ENCODE measurements at places on chromosomes 13 and 19.

- DNase-seq: no peak
These were observed 4.3 kb upstream of the VSTM2B start for GRCh38 chr19:29521291-29522075.

DNA sequence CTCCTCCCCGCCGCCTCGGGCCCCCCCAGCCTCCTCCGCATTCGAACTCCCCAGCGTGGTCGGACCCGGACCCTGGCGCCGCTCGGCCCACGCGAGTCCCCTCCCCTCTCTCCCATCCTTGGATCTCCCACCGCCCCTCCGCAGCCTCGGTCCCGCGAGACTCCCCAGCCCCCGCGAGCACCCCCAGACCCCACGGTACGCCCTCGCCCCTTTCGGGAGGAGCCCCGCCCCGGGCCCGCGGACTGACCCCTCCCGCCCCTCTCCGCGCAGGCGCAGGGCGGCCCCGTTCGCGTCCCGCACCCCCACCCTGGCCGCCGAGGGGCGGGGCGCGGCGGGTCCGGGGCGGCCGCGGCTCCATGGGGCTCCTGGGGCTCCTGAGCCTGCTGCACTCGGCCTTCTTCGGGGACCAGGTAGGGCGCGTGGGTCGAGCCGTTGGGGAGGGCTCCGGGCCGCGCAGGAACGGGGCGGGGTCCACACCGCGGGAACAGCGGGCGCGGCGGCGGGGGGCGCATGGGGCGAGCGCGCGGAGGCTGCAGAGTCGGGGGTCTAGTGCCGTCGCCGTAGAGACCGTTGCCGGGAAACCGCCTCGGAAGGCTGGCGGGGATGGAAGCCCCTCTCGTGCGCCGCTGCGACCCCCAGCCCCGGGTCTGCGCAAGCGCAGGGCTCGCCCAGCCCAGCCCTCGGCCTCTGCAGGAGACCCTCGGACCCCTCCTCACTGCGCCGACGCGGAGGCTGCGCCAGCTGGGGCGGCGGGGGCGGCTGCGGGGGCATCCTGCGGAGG lies 3.8 kb upstream of the APC2 start:
- no peak for DNase-seq

DNA sequence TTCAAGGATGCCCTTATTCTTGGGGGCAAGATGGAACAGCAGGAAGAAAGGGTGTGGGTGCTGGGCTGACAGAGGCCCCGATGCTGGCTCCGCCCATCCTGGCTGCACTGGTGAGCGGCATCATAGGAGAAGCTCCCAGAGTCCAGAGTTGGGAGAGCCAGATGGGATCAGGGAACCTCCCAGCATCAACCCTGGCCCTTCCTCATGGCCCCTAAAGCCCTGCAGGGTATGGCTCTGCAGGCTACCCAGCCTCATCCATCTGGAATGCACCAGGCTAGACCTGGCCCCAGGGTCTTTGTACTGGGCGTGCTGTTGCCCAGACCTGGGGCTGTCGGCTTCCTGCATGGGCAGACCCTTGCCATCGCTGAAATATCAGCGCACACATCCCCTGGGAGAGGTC lies 7.9 kb upstream of the ELL start:
- no peak for DNase-seq

DNA sequence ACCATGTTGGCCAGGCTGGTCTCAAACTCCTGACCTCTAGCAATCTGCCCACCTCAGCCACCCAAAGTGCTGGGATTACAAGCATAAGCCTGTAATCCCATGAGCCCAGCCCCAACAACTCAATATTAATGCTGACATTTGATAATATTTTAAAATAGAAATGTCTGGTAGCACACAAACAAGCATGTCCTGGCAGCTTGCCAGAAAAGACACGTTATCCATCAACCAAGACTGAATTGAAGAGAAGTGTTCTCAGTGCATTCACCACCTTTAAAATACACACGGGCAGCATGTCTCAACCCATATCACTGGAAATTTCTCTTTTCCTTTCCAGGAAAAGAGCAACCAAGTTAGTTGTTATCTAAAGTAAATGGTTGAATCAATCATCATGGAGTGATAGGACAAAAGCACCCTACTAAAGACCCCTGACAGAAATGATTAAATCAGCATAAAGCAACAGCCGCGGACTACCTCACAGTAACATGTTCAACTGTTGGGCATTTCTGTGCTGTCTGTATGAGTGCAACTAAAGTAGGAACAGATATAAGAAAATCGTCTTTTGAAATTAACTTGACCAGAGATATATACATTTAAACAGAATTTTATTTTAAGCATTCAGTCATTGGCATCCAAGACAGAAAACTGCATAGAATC lies 25.0 kb downstream of the LHFPL6 start:
- DNase-seq: no peak

GRCh38 chr19:35381926-35382325 lies 11.1 kb downstream of the GPR42 start:
- DNase-seq: no peak

DNA sequence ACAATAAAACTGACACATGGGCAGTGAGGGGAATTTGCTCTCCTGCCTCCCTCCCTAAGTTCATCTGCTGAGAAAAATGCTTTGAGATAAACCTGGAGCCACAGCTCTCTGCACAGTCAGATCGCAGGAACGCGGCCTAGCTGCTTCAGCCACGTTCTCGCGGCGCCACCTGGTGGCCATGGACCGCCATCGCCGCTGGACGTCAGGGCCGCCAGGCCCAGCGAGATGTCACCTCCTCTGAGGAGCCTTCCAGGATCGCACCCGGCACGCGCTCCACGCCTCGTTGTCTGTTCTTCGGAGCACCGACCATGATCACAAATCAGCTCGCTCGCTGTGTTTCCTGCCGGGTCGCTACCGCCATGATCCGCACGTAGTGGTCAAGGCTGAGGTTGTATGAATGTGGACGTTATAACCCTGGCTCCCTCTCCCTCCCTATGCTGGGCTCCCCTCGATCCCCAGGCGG lies 20.6 kb upstream of the USP29 start:
- DNase-seq: peak; percentile 12

DNA sequence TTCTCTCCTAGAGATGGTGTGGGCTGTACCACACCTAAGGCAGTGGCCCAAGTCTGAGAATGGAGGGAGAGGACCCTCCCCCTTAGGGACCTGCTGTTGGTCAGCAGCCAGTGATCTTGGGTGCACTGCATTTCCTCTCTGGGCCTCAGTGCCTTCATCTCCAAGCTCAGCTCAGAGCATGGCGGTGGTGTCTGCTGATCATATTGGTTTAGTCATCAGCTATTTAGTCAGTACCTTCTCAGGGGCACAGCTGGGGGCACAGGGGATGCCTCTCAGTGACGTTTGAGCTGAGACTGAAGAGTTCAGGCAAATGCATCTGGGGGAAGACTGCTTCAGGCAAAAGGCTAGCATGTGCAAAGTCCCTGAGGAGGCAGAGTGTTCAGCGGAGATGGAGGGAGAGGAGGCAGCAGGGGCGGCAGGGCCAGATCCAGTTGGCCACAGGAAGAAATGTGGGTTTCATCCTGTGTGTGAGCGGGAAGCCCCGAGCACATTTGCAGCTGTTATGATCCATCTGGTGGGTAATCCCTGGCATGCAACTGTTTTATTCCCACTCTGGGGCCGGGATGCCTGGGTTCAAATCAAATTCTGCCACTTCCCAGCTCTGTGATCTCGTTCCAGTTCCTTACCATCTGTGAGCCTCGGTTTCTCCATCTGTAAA lies 15.7 kb upstream of the PGLS start:
- DNase-seq: no peak

GRCh38 chr19:5466072-5466471 lies 10.9 kb downstream of the ZNRF4 start:
- DNase-seq: no peak

GRCh38 chr19:49461656-49462055 lies 8.6 kb downstream of the ALDH16A1 start:
- DNase-seq: no peak

DNA sequence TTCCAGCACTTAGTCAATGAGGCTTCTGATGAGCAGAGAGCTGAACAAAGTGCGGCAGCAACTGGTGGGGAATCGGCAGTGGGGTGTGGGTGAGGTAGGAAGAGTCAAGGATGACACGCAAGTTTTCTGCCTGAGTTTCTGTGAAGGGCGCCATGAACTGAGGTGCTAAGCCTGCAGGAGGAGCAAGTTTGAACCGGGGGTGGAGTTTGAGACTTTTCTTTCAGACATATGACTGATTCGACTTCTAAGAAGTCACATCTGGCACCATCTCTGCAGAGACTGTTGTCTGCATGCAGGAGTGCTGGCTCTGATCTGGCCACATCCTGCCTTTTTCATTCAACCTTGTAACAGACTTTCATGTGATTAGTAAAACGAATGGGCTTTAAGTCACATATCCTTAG lies 14.8 kb upstream of the GPI start:
- peak; percentile 99 for DNase-seq

DNA sequence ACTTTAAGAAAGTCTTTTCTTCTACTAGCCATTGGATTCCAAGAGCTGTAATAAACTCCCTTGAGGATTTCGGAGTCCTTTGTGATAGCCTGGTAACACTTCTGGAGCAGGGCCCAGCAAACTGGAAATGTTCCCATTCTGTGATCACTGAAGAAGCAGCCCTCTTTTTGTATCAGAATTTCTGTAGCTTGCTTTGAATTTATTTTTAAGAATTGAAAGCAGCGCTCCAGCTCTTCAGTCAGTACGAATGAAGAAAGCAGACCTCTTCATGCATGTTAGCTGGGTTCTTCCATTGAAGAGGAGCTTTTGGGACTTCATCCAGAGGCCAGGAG lies 141.5 kb downstream of the AKAP11 start:
- DNase-seq: no peak

DNA sequence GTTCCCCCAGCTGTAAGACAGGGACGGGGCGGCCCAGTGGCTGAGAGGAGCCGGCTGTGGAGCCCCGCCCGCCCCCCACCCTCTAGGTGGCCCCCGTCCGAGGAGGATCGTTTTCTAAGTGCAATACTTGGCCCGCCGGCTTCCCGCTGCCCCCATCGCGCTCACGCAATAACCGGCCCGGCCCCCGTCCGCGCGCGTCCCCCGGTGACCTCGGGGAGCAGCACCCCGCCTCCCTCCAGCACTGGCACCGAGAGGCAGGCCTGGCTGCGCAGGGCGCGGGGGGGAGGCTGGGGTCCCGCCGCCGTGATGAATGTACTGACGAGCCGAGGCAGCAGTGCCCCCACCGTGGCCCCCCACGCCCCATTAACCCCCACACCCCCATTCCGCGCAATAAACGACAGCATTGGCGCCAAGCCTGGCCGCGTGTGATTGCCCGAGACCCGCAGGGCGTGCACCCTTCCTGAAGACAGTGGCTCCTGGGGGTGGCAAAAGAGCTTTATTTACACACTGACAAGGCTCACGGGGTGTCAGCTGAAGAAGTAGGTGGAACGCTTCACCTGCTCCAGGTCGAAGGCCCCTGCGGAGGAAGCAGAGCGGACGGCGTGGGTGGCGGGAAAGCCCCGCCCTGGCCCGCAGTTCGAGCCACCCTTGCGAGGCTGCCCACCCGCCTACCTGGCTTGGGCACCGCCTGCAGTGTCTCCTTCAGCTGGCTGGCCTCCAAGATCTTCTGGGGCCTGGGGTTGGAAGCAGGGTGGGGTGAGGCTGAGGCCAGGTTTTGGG lies 16.4 kb downstream of the POLRMT start:
- DNase-seq: no peak

- DNase-seq: no peak
These were observed 89.3 kb downstream of the KL start for GRCh38 chr13:33105387-33106005.

DNA sequence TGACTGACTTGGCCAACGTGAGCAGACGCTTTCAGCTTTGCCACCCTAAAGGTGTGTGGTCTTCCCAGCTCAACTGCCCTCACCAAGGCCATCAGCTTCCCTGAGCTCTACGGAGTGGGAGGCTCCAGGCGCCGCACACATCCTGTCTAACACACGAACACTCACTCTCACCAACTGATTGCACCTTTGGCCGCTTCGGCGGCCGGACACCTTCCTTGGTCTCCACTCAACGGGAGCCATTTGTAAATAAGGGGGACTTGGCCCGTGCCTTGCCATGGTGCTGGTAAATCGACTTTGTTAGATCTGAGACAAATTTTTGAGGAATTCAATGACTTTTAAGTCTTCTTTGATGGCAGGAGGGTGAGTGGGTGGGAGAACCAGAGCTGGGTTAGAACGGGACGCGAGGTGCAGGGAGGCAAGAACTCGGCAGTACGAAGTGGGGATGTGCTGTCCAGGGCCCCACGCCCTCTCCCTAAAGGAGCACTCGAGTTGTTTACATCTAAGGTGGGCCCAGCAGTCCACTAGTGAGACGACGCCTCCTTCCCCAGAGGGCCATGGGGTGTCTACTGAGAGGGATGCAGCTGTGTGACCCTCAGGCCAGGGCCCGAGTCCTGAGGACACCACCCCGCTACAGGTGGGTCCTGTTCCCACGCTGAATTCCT lies 4.4 kb downstream of the C13orf46 start:
- no peak for DNase-seq

GRCh38 chr13:28471421-28471820 lies 23.5 kb downstream of the FLT1 start:
- DNase-seq: no peak

DNA sequence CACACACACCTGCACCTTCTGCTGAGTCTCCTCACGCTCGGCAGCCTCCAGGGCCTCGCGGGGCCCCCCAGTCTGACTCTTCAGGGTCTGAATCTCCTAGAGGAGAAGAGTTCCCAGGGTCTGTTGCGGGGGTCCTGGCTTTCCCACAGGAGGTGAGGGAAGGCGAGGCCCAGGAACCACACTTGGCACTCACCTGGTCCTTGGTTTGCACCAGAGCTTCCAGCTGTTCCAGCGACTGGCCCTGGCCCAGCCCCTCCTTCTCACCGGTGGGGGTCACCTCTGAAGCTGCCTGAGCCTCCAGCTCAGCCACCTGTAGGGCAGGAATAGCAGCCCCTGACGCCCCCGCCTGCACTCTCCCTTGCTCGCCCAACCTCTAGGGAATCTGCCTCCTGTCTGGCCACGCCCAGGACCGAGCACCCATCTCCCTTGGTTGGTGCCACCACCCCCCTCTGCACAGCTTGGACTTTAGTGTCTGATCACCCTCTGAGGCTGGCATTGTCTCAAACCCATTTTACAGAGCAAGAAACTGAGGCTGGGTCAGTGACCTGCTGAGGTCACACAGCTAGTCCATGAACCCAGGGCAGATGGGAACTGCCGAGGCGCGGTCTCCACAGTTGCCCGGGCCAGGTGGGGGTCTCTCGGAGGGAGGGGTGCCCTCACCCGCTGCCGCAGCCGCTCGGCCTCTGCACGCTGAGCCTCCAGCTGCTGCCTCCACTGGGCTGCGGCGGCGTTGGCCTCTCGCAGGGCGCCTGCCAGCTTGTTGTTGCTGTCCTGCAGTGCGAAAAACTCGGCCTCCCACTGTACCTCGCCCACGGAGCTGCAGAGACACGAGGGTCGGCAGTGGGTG lies 9.5 kb downstream of the HOMER3 start:
- DNase-seq: no peak

GRCh38 chr19:41876847-41877832 lies at the start of gene CD79A:
CD79A (plus strand) TSS chr19:41877279; CDS start chr19:41877305, 26 bp downstream.
- peak; percentile 75 for DNase-seq

GRCh38 chr19:14562660-14563589 lies 8.9 kb downstream of the NDUFB7 start:
- DNase-seq: no peak

GRCh38 chr19:7874076-7874896 lies at the start of gene PRR36:
PRR36 (minus strand) TSS chr19:7874390; CDS start chr19:7873689, 701 bp downstream.
- no peak for DNase-seq

- DNase-seq: no peak
These were observed 499.4 kb upstream of the ARGLU1 start for GRCh38 chr13:107067381-107067780.

Data from Jurkat, Clone E6-1 (cell line).